Naive thymus-derived CD8-positive, alpha-beta T cell (primary cell): ENCODE measurements at places on chromosomes 3 and 15.

GRCh38 chr3:173702561-173702960 lies 305.0 kb downstream of the NLGN1 start:
- DNase-seq: no peak

DNA sequence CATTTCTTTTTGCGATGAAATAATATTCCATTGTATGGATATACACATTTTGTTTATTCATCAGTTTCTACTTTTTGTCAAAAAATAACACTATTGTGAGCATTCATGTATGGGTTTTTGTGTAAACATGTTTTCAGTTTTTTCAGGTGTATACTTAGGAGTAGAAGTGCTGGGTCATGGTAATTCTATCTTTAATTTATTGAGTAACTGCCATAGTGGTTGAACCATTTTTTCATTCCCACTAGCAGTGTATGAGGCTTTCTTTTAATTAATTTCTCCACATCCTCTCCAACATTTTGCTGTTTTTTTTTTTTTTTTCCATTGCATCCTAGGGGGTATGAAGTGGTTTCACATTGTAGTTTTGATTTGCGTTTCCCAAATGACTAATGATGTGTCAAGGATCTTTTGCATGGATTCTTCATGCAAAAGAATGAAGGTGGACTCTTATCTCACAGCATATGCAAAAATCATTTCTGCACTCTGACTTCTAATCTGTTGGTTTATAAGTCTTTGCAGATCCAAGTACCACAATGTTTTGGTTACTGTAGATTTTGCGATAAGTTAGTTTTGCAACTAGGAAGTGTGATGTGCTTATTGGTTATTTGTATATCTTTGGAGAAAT lies 12.6 kb downstream of the ATP2C1 start:
- no peak for DNase-seq

DNA sequence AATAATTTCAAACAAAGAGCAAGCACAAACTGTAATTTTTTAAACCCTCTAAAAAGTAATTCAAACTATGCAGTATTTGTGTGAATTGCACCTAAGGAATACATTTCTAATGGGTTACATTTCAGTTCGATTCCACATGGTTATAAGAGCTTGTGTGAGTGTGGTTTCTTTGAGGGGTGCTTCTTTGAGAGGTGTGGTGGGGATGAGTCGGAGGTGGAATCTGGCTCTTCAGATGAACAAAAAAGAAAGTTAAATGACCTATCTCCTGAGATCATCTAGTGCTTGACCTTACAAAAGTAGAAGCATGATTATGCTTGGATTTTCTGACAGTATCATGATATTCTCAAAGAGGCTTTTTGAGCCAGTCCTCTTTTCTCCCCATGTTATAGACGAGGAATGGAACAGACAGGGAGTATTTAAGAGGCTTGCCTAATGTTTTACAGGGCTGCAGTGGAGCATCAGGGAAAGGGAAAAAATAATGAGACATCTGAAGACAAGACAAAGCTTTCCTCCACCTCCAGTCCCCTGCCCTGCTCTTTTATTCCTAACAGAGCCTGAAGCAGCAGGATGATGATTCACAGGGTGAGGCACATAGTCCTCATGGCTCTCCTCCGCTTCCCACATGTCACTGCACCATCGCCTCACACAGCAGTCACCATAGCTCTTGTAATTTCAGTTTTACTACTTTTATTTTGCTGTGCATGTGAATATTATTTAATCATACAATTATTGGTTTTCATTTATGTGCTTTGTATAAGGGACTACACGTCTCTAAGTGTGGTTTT lies 82.0 kb downstream of the LYSMD4 start:
- DNase-seq: no peak

GRCh38 chr3:64505419-64505818 lies 182.4 kb downstream of the ADAMTS9 start:
- DNase-seq: no peak

GRCh38 chr3:81154611-81155143 lies 606.8 kb downstream of the GBE1 start:
- no peak for DNase-seq

DNA sequence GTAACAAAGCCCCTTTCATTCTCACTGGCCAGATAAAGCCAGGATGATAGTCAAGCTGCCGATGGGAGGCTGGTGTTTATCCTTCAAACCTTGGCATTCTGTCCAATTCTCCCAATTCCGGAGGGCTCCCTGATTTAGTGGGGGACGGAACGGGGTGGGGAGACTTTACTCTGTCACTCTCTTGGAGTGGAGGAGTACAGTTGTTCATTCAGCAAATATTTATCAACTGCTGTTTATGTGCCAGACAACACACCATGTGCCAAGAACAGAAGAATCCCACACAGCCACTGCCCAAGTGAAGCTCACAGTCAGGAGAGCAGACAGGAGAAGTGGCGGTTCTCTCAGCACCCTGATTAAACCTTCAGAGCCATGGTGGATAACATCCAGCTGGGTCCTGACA lies 63.3 kb downstream of the WNT5A start:
- DNase-seq: no peak

- no peak for DNase-seq
Measured at GRCh38 chr15:81411969-81412633, 38.1 kb upstream of the TMC3 start.

GRCh38 chr3:72738752-72739530 lies 109.3 kb downstream of the SHQ1 start:
- peak; percentile 69 for DNase-seq

- no peak for DNase-seq
Measured at GRCh38 chr3:26838026-26838425, 215.5 kb downstream of the LRRC3B start.

GRCh38 chr3:124745756-124746155 lies 15.5 kb downstream of the UMPS start:
- no peak for DNase-seq

GRCh38 chr3:71554649-71555048 lies 28.9 kb downstream of the FOXP1 start:
- no peak for DNase-seq

- no peak for DNase-seq
Measured at GRCh38 chr15:99414755-99415731, 150.7 kb upstream of the MEF2A start.

- DNase-seq: no peak
Measured at GRCh38 chr3:136696797-136697196, 55.4 kb downstream of the STAG1 start.

GRCh38 chr3:29318251-29318650 lies 37.4 kb downstream of the RBMS3 start:
- no peak for DNase-seq

GRCh38 chr3:18572809-18573208 lies 147.7 kb upstream of the SATB1 start:
- DNase-seq: no peak

DNA sequence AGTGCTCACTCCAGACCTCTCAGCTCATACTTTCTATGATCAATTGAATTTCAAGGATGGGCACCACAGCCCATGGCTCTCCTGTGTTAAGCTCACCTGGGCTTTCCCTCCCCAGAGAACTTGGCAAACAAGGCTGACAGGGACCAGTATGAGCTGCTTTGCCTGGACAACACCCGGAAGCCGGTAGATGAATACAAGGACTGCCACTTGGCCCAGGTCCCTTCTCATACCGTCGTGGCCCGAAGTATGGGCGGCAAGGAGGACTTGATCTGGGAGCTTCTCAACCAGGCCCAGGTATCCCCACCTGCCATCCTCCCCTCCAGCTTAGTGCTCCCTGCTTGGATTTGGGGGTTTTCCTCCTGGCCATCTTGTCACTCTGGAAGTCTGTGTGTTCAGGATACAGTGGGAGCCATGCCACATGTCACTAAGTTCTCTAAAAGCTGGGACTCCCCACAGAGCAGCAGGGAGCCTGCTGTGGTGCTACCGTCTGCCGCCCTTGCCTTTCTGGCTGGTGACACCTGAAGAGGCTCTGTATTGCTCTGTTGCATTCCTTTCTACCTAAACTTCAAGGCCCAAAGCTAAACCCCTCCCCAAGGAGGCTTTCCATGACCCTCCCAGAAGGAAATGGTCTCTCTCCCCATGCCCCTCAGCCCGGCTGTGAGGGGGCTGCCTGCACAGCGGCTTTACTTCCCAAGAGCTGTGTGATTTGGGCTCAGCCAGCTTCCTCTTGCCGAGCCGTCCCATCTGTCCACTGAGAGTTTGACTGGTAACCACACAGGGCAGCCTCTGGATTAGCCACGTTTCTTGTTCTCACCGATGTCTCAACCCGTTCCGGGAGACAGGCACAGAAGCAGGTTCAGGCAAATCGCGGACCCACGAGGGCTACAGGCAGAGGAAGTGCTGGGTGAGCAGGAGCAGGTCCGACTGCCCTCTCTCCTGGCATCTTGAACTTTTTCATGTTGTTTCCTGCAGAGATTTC lies 10.8 kb downstream of the TF start:
- DNase-seq: no peak

- DNase-seq: no peak
Measured at GRCh38 chr3:170352936-170353335, 4.6 kb upstream of the SKIL start.

- no peak for DNase-seq
Measured at GRCh38 chr15:77017091-77017660, 22.2 kb downstream of the PSTPIP1 start.

GRCh38 chr3:183553334-183554026 lies 2.0 kb downstream of the KLHL6 start:
- DNase-seq: no peak

DNA sequence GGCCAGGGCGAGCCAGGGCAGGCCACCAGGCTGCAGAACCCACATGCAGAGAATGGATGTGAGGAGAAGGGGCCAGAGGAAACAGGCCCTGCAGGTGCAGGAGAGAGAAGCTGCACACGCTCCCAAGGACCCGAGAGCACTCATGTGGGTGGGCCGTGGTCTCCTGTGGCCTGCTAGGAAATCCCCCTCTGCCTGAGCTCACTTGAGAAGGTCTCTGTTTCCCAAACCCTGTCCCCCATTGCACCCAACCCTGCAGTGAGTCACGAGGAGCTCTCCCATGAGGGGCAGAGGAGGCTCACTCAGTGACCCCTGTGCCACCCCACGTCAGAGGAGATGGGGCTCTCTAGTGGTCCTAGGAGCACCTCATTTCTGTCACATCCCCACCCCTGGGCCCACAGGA lies 111.1 kb downstream of the KLF13 start:
- DNase-seq: no peak

GRCh38 chr3:32733631-32734229 lies 48.7 kb downstream of the CNOT10 start:
- DNase-seq: no peak
